ENCODE measurements at places on chromosomes 6 and 20. TPM values are rescaled to one million over a fixed set of nuclear protein-coding genes. Genes with fewer than 3 reads are reported as not detected.

- no peak for DNase-seq
These were observed 208.6 kb upstream of the RNF217 start for GRCh38 chr6:124753562-124754105.

DNA sequence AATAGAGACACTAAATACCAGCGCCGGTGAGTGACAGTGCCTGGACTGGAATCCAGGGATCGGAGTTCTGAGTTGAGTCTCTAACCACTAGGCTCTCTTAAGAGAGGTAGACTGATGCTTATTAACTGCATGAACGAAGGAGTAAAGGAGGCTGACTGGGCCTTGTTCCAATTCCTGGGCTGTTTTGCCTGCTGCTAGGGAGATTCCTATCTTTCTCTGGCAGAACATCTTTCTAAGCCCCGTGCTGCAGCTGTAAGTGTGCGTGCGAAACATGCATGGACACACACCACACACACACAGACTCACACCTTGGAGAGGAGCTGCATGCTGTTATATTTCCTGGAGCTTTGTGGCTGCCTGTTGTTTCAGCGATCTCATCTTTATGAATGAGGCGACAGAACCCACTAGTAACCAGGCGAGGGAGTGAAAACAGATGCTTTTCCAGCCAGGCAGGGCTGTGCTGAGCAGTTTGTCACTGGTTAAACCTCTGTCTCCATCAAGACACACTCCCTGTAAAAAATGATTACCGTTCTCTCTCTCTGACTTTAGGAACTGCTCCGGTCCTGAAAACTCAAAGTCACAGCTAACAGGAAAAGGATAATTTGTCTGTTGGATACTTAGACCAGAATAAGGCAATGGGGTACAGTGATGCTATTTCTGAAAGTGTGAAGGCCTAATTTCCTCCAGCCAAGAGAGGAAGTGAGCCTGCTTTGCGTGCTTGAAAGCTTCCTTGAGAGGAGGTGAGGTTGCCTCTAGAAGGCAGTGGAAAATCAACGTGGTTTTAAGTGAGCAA, 157.4 kb upstream of the ZNF217 start:
- peak; percentile 65 for DNase-seq

- no peak for DNase-seq
These were observed 66.1 kb downstream of the B4GALT5 start for GRCh38 chr20:49647550-49647949.

DNA sequence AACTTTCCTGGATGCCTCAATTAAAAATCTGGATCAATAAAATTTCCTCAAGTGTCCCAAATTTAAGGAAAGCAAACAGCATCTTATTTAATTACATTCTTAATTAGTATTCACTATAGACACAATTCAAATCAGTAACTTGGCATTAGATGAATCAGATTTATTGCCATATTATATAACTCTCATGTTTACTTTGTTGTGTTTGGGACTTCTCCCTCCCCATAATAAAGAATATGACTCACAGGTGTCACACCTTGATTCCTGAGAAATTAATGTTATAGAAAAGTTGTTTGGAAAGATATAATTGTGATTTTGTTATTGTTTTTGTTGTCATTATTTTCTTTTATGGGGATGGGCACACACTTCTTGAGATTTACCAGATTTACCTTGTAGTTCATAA, 18.4 kb downstream of the EYA4 start:
- DNase-seq: no peak

DNA sequence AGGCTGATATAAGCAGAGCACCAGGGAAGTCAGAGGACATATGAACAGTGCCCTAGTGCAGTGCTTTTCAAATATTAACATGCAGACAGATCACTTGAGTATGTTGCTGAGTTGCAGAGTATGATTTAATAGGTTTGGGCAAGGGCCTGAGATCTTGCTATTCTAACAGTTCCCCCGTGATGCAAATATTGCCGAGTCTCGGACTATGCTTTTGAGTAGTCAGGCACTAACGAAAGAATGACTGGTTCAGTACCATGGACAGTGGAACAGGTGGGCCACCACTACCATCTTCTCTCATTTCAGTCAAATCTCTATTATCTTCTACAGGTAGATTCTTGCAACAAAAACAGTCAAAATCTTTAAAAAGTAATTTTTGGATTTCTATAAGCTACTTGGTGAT, 3.7 kb upstream of the TMEM200A start:
- no peak for DNase-seq

DNA sequence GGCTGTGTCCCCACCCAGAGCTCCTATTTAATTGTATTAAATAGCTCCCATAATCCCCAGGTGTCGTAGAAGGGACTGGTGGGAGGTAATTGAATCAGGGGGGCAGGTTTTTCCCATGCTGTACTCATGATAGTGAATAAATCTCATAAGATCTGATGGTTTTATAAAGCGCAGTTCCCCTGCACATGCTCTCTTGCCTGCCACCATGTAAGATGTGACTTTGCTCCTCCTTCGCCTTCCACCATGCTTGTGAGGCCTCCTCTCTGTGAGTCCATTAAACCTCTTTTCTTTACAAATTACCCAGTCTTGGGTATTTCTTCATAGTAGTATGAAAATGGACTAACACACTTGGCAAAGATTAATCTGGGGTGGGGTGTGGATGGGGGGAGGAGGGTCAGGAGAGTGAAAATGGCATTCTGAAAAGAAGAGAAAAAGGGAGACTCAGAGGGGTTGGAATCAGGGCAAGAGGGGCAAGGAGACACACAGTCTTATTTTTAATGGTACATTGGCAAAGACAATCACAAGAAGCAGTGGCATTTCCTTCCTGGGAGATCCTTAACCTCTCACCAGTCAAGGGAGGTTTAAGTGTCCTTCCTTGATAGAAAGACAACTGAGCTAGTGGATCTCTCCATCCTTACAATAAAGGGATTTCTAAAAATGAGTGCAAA, 37.5 kb upstream of the NOX3 start:
- no peak for DNase-seq

DNA sequence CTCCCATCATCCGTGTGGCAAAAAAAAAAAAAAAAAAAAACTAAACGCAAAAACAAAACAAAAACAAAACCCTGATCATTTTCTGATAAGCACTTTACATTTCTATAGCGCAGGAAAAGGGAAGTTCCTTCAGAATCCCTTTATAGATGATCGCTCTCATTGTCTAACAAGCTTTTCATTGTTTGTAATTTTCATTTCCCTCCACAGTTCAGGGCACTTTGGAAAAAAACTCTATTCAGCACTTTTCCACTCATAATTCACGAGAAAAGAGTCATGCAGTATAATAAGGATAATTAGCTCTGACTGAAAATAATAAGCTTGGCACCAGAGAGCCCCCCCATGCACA, 89.4 kb upstream of the ATXN1 start:
- DNase-seq: no peak

GRCh38 chr6:40958738-40959137, 80.3 kb downstream of the UNC5CL start:
- DNase-seq: no peak

SLC32A1 gene
- polyA plus RNA-seq: not detected

DOK5 gene
- 2.1 TPM for polyA plus RNA-seq
